ENCODE measurements at places on chromosomes 1 and 21.

DNA sequence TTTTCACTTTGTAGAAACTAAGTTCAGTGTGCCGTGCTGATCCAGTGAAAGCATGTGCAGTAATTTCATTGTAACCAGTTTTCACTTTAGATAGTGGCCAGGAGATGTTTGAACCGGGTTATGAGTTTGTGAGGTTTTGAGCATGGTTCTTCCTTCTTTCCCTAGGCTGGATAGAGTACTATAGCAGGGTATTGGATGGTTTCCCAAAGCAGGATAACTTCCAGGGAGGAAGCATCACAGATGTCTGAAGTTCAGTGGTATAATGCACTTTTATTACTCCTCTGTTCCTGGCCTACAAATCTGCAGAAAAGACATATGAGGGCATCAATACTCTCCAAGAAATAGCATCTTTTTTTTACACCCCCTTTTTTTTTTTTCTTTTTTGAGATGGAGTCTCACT is 823.1 kb downstream of the USP25 start:
- DNase-seq: no peak

GRCh38 chr1:227945891-227946623 is 1.7 kb downstream of the WNT9A start:
- DNase-seq: no peak

DNA sequence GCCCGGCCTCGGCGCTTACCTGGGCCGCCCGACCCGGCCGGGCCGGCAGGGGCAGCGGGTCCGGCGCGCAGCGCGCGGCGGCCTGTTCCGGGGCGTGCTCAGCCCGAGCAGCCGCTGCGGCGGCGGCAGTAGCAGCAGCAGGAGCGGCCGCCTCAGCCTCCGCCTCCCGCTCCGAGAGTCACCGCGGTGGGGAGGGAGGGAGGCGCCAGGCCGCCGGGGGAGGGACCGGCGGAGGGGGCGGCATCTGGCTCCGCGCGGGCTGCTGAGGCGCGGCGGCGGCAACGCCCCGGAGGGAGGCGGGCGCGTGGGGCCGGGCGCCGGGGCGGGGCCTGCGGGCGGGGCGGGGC is at the start of gene CTNNBIP1:
Gene CTNNBIP1 (minus strand): TSS at position 194 of the 347 bp plus-strand sequence. CDS start 38,205 bp downstream, outside the sequence.
- no peak for DNase-seq

DNA sequence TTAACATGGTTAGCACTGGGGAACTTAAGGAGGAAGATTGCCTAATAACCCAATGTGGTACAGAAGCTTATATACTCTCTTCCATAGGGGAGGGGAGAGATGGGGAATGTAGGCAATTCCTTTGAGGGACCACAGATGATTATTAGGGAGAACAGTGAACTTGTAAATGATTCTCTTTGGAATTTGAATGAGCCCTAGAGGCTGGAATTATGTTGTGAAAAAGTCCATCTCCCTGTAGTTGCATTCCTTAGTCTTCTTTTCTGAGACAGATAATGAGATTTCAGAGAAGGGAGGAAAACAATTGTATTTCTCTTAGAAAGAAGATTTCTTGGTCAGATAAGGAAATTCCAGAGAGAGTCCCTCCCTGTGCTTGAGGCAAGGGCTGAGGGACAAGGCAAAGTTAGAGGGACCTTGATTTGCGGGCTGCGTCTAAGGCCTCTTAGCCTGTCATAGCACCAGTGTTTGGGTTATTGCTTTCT is 89.0 kb upstream of the HMCN1 start:
- no peak for DNase-seq

DNA sequence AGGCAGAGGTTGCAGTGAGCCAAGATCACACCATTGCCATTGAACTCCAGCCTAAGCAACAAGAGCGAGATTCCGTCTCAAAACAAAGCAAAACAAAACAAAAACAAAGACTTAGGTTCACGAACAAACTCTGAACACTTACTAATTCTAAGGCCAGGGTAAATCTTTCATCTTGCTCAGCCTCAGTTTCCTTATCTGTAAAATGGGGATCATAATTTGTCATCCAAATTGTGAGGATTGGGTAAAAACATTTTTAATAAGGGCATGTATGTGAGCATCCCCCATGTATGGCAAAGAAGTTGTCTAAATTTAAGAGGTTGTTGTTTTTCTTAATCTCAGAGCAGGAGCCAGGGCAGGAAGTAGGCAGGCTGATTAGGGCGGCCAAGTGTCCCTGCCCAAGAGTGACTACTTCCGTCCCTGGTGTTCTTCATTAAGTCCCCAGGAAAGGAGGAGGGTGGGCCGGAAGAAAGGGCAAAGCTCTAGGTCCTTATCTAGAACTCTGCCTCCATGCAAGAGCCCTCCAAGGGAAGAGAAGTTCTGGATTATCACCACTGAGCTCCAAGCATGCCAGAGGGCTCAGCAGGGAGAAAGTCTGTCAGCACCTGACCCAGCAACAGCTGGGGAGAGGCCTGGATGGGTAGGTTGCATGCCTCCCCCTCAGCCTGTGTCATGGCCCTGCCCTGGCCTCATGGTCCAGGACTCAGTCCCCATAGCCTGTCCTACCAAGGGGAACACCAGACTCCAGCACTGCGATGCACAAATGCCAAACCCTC is 49.9 kb upstream of the CLIC4 start:
- no peak for DNase-seq

GRCh38 chr1:25056536-25056935 is 126.5 kb upstream of the RUNX3 start:
- no peak for DNase-seq

GRCh38 chr1:160672789-160673695 is 26.2 kb upstream of the SLAMF1 start:
- no peak for DNase-seq

GRCh38 chr1:150971583-150972416 is 2.8 kb downstream of the CERS2 start:
- DNase-seq: no peak

- DNase-seq: no peak
Measured at GRCh38 chr1:115343200-115343737, 5.2 kb upstream of the NGF start.

GRCh38 chr1:20993716-20994575 is 182.8 kb downstream of the EIF4G3 start:
- no peak for DNase-seq

- DNase-seq: no peak
Measured at GRCh38 chr1:99216956-99217355, 47.3 kb upstream of the PLPPR4 start.

GRCh38 chr1:219247441-219247840 is 73.8 kb downstream of the LYPLAL1 start:
- no peak for DNase-seq

GRCh38 chr1:190138702-190139101 is 339.0 kb downstream of the BRINP3 start:
- no peak for DNase-seq

DNA sequence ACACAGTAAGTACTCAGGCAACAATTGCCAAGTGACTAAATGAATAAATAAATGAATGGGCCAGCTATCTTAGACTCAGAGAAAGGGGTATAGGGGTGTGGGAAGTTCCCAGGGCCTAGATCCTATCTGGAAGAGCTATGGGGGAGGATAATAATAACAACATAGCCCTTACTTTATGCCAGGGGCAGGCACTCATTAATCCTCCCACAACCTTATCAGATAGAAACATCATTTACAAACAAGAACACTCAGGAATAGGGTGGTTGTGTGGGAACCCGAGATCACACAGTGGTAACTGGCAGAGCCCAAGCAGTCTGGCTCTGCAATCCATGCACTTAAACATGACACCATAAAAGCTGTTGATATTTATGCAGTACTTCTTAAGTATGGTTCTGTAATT is 128.2 kb upstream of the SPATA6 start:
- DNase-seq: no peak

DNA sequence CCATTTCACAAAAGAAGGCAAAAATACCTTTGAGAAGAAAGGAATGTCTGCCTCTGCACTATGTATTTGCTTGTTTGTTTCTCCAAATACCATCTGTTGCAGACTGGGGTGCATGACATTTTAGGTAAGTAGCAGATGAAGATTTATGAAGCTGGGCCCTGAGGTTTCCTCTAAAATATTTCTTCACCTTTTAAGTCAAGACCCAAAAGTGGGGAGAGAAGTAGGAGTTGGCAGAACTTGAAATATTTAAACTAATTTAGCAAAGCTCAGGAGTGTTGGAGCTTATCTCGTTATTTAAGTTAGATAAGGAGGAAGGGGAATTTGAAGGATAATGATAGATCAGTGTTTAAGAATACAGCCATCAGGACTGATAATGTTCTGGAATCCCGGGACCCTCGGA is 152.9 kb downstream of the DHRS3 start:
- DNase-seq: no peak

GRCh38 chr1:26360807-26361604 is 7.1 kb upstream of the CRYBG2 start:
- DNase-seq: no peak

DNA sequence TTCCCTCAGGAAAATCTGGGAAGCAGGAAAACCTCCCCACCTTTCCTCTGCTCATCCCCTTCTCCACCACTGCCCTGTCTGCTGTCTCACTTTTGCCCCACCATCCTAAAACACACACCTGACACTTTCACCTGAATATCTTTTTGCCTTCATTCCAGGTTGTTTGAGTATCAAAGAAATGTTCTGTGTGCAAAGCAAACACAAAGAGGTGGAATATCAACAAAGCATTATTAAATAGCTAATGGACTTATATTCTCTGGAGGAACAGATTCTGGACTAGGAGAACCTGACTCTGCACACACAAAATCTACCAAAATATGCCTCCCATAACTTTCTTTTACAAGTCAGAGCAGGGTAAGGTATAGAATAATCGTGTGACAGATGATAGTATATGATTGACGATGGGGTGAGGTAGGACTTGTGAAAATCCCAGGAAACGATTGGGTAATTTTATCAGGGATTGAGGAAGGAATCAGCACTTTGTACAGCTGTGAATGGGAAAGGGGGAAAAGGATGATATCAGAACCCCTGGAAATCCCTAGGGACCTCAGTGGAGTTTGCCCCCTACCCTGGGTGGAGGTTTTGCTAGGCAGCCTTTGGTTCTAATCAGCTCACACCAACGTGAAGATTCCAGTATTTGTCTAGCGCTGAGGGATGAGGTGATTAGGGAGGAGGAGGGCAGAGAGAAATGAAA is 87.7 kb downstream of the PROX1 start:
- no peak for DNase-seq

GRCh38 chr21:17950591-17950990 is 131.4 kb upstream of the C21orf91 start:
- no peak for DNase-seq

- no peak for DNase-seq
Measured at GRCh38 chr1:232657426-232658005, 27.6 kb upstream of the SIPA1L2 start.

GRCh38 chr1:26828411-26828991 is 2.0 kb downstream of the ZDHHC18 start:
- DNase-seq: no peak

GRCh38 chr1:231016234-231016633 is 23.8 kb downstream of the FAM89A start:
- DNase-seq: no peak

- DNase-seq: no peak
Measured at GRCh38 chr1:167212025-167212424, 8.7 kb upstream of the POU2F1 start.

- no peak for DNase-seq
Measured at GRCh38 chr1:192609110-192610079, 26.6 kb upstream of the RGS13 start.

DNA sequence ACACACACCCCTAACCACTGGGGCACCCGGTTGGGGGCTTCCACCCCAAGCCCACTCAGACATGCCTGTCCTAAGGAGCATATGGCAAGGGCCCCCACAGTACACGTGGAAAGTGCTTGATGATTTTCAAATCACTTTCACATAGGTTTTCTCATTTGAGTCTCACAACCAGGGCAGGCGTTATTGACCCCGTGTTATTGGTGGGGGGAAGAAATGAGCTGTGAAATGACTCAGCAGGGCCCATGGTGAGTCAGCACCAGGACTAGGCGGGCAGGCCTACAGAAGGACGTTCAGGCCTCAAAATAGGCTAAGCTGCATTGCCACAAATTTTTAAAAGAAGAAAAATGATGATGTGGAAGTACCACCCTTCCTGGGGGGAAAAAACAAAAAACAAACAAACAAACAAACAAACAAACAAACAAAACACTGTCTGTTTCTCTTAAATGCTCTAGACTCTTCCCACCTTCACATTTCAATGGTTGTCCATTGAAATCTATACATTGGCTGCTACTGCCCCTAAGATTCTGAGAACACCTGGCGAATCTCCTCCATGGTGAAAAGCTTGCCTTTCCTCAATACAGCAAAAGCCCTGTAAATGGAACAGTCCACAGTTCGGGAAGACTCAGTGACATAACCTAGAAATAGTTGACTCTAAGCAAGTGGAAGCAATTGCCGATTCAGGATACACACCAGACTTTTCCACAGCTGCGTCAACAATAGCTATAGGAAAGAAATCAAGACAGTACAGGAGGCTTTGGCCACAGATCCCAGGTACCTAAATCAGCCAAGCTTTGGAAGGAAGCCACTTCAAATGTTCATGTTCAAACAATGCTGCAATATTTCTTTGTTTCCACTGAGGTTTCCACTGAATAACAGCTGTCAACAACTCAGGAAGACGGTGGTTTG is 234.7 kb downstream of the TOMM20 start:
- DNase-seq: no peak

- no peak for DNase-seq
Measured at GRCh38 chr1:85611856-85612255, 31.3 kb downstream of the CCN1 start.

DNA sequence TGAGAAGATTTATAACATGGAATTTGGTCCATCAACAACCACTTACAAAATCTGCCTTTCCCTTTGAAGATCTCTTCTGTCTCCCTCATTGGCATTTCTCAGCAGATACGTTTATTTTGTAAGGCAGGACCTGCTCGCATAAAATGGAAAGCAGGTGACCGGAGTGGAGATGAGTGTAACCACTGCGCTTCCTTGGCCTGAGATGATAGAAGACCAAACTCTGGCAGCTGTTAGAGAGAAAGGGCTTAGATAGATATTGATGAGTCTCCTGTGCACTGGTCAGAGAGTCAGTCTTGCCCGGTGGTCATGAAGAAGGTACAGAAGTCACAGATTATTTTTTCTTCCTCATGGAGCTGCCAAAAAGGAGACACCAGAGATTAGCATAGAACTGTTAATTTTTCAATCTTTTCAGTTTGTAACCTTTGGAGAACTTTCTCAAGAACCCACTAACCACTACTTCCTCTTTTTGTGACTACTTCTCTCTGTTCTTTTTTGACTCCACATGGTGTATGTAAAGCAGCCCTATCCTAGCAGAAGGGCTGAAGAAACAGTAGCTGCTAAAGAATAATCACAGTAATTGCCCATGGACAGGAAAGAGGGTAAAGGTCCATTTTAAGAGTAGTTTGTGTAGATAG is 47.6 kb downstream of the FCRL3 start:
- no peak for DNase-seq

- DNase-seq: peak; percentile 35
Measured at GRCh38 chr1:95583661-95584210, 349.7 kb downstream of the RWDD3 start.

DNA sequence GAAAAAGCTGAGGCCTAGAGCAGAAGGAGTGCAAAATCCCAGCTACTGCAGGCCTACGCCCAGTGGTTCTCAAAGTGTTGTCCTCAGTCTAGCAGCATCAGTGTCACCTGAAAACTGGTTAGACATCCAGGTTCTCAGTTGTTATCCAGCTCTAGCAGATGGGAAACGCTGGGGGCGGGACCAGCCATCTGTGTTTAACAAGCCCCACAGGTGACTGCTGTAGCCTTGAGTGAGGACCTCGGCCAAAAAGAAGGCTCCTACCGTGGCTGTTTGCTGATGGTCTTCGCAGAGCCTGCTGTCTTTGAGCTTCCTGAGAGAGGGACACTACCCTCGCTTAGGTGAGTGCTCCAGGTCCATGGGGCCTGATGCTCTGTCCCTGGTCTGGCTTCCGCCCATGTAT is 69.7 kb downstream of the LRRN2 start:
- no peak for DNase-seq

GRCh38 chr21:45870851-45871615 is 110.5 kb upstream of the COL6A1 start:
- no peak for DNase-seq

- peak; percentile 29 for DNase-seq
Measured at GRCh38 chr1:89633248-89633799, 404 bp downstream of the LRRC8C start.

Data from spinal cord (tissue), 10 donors.